ENCODE measurements at places on chromosomes 7 and 10.

- peak; percentile 18 for DNase-seq
Observed at GRCh38 chr7:36127075-36127740, 25.8 kb upstream of the EEPD1 start.

GRCh38 chr7:102872460-102872859 lies 40.3 kb upstream of the LRRC17 start:
- DNase-seq: peak; percentile 71

- DNase-seq: no peak
Observed at GRCh38 chr10:60389413-60390025, at the start of gene ANK3. Gene ANK3 (minus strand): TSS chr10:60389875. CDS start chr10:60389538, 337 bp downstream.

- DNase-seq: no peak
Observed at GRCh38 chr7:11895337-11895736, 63.3 kb upstream of the THSD7A start.

GRCh38 chr10:90722832-90723231 lies 135.0 kb downstream of the HTR7 start:
- no peak for DNase-seq

DNA sequence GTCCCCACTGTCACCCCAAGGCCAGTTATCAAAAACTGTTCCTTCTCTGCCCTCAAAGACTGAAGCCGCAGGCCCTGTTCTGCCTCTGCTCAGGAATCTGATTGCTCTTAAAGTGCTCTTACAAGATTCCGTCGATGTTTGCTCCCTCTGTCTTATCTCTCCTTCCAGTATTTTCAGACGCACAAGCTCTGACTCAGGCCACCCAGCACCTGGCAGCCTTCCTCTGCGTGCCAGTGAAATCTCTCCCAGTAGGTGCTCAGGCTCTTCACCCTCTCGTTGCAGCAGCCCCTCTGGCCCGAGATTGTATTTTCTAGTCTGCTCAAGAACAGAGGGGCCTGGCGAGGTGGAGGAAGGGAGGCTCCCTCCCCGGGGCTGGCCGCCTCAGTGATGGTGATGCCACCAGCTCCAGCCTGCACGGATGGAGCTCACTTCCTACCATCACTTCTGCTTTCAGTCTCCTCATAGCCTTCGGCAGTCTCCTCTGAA lies 276.2 kb downstream of the USP6NL start:
- DNase-seq: no peak

GRCh38 chr7:64101126-64101942 lies 56.1 kb downstream of the ZNF727 start:
- DNase-seq: no peak

- no peak for DNase-seq
Observed at GRCh38 chr10:3264161-3264761, 91.7 kb upstream of the PITRM1 start.

DNA sequence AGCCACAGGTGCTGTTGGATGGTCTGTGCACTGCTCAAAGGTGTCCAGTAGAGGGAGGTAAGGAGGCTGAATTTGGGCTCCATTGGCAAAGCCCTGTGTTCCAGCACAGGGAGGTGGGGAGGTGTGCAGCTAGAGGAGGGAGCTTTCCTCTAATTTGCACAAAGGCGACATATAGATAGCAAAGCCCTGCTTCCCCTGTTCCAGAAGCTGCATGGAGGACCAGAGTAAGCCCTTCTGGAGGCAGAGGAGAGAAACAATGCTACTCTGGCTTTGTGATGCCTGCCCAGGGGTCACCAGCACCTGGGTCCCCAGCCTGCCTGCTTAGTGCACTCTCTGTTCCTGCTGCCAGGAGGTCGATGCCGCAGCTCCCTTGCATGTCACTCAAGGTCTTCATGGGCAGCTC lies 3.4 kb upstream of the ARHGAP22 start:
- peak; percentile 75 for DNase-seq

- no peak for DNase-seq
Observed at GRCh38 chr7:74026406-74026902, 1.5 kb upstream of the ELN start.
